Lower lobe of right lung (tissue), 2 donors: ENCODE measurements at places on chromosomes 3 and 15. TPM values are rescaled to one million over a fixed set of nuclear protein-coding genes. Genes with fewer than 3 reads are reported as not detected.

DNA sequence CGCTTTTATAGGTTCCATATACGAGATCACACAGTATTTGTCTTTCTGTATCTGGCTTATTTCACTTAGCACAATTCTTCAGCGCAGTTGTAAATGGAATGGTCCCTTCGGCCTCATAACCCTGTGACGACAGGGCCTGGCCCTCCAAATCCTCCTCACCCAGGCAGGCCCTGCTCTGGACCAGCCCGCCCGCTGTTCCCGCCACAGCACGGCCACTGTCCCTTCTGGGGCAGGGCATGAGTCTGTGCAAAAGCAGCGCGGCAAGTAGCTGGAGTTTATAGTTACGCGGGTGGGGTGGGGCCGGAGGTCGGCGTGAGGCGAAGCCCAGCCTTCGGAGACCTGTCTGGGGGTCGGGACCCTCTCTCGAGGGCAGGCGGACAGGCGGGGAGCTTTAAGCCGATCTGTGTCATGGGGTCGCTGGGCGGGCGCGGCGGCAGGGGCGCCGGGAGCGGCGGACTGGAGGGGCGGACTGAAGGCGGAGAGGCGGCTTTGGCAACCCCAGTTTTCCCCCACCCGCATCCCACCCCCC, 543 bp downstream of the ARPIN start:
- peak; percentile 67 for DNase-seq
- H3K4me3 ChIP-seq: peak overlapping the region; percentile 84
- H3K27ac ChIP-seq: peak overlapping the region; percentile 88
- peaks cover 22% of the 10 kb centered on the region for H3K4me1 ChIP-seq

DNA sequence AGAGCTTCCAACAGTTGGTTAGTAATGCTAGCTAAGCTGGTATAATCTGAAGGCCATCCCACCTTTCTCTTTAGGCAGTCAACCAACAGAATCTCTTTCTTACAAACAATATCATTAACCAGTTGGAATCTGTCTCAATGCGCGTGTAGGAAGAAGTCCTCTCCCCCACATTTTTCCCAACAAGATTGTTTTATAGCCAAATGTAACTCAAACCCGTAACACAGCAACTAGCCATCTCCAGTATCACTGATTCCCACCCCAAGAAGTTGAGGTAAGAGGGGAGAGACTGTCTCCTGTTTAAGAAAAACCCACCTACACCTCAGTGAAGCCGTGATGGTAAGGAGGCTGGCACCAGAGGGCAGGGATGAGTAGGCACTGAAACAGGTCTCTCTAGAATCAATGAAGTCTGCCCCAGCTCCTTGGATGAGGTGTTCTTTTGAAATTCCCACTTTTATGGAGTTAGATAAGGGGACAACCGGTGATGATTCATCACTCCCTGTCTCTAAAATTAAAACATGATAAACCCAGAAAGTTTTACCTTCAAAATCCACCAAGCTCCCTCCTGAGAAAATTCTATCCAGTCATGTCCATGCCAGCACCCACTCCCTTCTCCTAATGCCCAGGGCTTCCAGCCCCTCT, 30.9 kb downstream of the CDC25A start:
- H3K36me3 ChIP-seq: no peaks in the 10 kb centered on the region
- no peak overlapping the region for H3K4me3 ChIP-seq
- H3K27ac ChIP-seq: no peak overlapping the region
- no peaks in the 10 kb centered on the region for H3K27me3 ChIP-seq
- peak; percentile 2 for DNase-seq

DNA sequence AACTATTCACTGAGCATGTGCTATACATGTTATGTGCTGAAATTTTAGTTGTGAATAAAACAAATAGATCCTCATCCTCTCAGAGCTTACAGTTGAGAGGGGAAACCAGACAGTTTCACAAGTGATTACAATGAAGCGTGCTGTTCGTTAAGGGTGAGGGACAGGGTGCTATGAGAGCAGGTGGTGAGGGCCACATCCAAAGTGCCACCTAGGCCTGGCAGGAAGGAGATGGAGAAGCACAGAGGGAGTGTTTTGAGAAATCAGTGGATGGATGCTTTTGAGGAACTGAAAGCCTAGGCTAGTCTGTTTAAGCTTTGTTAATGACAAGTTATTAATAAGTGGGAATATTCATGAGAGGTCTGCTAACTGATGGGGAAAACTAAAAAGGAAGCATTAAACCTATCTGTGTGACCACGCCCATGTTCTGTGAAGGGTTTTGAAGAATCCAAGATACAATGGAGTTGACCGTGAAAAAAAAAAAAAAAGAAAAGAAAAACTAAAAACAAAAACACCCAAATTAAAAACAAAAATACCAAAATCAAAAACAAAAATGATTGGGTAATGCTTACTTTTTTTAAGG, 7.3 kb downstream of the MCTP2 start:
- no peaks in the 10 kb centered on the region for H3K27me3 ChIP-seq
- no peak overlapping the region for H3K4me3 ChIP-seq
- no peak overlapping the region for H3K27ac ChIP-seq
- peaks cover 40% of the 10 kb centered on the region for H3K4me1 ChIP-seq

GRCh38 chr15:67049351-67050044, 15.9 kb upstream of the SMAD3 start:
- H3K27ac ChIP-seq: peak overlapping the region; percentile 83
- no peaks in the 10 kb centered on the region for H3K36me3 ChIP-seq
- no peak overlapping the region for H3K4me3 ChIP-seq
- no peak for DNase-seq
- no peaks in the 10 kb centered on the region for H3K27me3 ChIP-seq

- H3K27me3 ChIP-seq: no peaks in the 10 kb centered on the region
- H3K4me1 ChIP-seq: no peaks in the 10 kb centered on the region
- no peak overlapping the region for H3K27ac ChIP-seq
- H3K36me3 ChIP-seq: no peaks in the 10 kb centered on the region
- no peak for DNase-seq
Observed at GRCh38 chr15:67790610-67791319, 34.5 kb upstream of the SKOR1 start.

GRCh38 chr3:151925876-151926275, 52.4 kb downstream of the SUCNR1 start:
- H3K36me3 ChIP-seq: no peaks in the 10 kb centered on the region
- H3K4me1 ChIP-seq: no peaks in the 10 kb centered on the region
- no peak for DNase-seq
- no peak overlapping the region for H3K27ac ChIP-seq

DNA sequence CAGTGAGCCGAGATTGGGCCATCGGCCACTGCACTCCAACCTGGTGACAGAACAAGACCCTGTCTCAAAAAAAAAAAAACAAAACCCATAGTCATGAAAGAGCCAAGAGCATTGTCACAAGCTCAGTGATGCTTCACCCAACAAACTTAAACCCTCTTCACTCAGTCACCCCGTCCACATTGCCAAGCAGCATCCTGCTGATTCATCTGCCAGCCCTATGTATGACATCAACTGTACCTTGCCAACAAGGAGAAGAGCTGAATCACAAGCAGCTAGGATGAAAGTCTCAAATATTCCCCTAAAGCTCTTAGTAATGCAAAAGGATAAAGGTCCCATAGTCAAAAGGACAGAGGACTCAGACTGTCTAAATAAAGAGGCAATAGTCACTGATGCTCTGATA, 90.0 kb downstream of the ANO10 start:
- H3K36me3 ChIP-seq: no peaks in the 10 kb centered on the region
- no peak overlapping the region for H3K27ac ChIP-seq
- H3K27me3 ChIP-seq: no peaks in the 10 kb centered on the region

DNA sequence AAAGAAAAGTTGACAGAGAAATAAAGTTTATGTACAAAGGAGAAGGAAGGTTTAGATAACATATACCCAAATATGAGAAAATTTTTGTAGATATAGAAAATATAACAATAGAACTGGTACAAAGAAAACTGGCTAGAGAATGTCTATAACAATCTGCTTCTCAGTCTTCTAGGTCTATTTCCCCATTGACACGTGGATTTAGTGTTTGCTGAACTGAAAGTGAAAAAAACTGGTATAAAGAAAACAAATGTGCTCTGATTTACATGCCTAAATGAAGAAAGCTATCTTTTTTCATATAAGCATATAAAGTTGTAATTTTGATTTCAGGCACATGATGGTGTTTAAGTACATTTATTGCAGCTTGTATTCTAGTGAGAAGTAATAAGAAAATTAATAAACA, 9.8 kb downstream of the KCNMB2 start:
- no peak overlapping the region for H3K27ac ChIP-seq
- no peaks in the 10 kb centered on the region for H3K27me3 ChIP-seq
- no peak for DNase-seq
- H3K4me1 ChIP-seq: no peaks in the 10 kb centered on the region
- no peaks in the 10 kb centered on the region for H3K36me3 ChIP-seq

- DNase-seq: no peak
- H3K4me3 ChIP-seq: no peak overlapping the region
- no peak overlapping the region for H3K27ac ChIP-seq
Observed at GRCh38 chr15:80785335-80785734, 6.2 kb downstream of the CEMIP start.

DNA sequence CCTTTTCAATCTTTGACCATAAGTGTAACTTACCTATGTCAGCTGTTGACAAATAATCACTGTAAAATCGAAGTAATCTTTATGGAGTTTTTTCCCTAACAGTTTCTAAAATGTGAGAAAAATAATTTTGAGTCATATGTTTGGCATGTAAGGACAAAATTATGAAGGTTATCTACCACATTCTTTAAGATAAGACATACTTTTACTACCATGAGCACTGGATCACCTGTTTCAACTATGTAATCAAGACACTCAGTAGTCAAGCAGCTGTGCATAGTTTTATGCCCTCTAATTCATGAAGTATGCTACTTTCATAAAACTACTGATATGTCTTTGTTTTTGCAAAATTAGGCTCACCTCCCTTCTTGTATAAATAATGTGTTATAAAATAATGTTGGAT, 12.1 kb downstream of the FGF7 start:
- no peaks in the 10 kb centered on the region for H3K36me3 ChIP-seq
- no peaks in the 10 kb centered on the region for H3K27me3 ChIP-seq
- no peak for DNase-seq
- peaks cover 15% of the 10 kb centered on the region for H3K4me1 ChIP-seq

DNA sequence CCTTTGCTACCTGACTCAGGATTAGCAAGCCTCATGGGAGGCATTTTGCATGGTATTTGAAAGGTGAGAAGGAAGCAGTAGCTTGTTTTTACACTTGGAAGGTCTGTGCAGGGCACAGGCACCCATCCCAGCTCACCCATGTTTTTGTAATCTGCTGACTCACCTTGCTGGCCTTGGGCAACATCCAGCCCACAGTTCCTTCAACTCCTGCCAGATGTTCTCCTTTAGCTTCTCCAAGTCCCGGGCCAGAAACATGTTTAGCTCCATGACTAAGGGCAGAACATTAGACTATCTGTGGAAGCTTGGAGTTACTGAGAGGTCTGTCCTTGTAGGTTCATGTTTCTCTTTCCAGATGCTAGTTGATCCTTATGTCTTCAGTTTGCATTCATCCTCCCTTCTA, 12.4 kb upstream of the ZNF770 start:
- H3K4me3 ChIP-seq: no peak overlapping the region
- no peaks in the 10 kb centered on the region for H3K27me3 ChIP-seq
- H3K36me3 ChIP-seq: no peaks in the 10 kb centered on the region
- no peaks in the 10 kb centered on the region for H3K4me1 ChIP-seq

ITIH3 gene
- 4.5 TPM for total RNA-seq

GP9 gene
- total RNA-seq: 2.6 TPM

DLEC1 gene
- 15.0 TPM for total RNA-seq

FOXB1 gene
- total RNA-seq: not detected

KCNH8 gene
- 0.12 TPM for total RNA-seq

CAND2 gene
- total RNA-seq: 6.4 TPM

GPR160 gene
- 24.4 TPM for total RNA-seq
